Left colon (tissue), 2 donors: ENCODE measurements at places on chromosomes 12 and 14. TPM values are rescaled to one million over a fixed set of nuclear protein-coding genes. Genes with fewer than 3 reads are reported as not detected.

A2ML1 gene
- total RNA-seq = not detected

CCDC184 gene
- total RNA-seq = 0.15 TPM

LRP1-AS gene
- not detected for total RNA-seq

FAM90A1 gene
- 0.49 TPM for total RNA-seq
